DMS 273 treated with DMSO at 0.1 percent for 48 hours (cell line): ENCODE measurements at places on chromosomes 4 and X.

DNA sequence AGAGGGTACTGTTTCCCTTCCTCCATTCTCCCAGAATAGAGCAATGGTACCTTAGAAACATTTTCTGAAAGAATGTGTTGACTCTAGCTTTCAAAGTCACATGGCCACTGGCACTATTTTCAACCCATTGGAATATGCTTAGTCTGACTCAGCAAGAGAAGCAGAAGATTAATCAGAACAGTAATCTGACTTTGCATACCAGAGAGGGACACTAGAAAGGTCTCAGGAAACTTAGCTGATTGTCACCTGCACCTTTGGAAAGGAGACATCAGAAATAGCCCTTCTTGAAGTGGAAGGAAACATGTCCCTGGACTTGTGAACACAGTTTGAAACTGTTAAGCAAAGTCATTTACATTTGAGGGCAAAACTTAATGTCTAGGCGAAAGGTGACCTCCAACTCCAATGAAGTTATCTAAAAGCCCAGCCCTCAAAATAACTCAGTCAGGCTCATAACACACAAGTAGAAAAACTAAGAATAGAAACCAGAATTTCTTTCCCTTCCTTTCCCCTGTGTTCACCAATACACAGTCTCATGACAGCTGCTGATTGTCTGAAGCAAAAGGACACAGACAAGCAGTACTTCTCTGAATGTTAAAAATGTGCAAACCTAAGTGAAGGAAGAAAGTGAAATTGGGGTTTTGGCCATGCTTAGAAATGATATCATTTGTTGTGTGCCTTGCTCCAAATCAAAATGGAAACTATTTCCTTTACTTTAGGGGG, 270.8 kb downstream of the GRIA3 start:
- DNase-seq = no peak

GRCh38 chr4:36325499-36325898, 44.1 kb downstream of the DTHD1 start:
- no peak for DNase-seq

DNA sequence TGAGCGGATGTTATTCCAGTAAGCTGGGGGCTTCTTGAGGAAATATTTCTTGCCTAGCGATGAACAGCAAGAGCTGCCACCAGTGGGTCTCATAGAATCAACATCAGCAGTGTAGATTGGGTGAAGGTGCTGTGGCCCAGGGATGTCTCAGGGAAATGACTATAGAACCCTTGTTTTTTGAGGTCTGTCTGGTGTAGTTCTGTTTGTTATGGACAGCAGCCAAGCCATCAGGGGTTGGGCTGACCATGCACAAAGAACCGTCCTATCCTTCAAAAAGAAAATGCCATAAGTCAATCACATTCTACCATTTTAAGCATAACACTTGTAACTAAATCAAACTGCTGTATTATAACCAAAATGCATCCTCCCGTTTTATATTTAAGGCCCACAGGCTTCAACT, 17.3 kb upstream of the C1GALT1C1 start:
- DNase-seq = no peak

DNA sequence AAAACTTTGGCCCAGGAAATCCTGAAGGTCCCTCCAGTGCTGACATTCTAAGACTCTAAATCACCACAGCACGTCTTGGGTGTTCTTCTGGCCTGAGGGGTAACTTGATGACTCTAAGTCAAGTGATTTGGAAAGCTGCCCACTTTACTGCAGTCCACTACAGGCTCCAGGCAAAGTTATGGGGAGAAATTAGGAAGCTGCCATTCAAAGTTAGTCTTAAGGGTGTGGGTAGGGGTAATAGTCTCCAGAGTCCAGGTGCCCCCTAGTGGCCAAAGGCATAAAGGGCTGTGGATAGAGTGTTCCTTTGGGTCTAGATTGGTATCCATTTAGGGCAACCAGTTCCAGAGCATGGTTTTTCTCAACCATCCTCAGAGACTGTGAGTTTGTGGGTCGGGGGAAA, 38.7 kb upstream of the SLC16A2 start:
- DNase-seq = peak; percentile 38

GRCh38 chrX:127708155-127708554, 344.0 kb downstream of the ACTRT1 start:
- no peak for DNase-seq

DNA sequence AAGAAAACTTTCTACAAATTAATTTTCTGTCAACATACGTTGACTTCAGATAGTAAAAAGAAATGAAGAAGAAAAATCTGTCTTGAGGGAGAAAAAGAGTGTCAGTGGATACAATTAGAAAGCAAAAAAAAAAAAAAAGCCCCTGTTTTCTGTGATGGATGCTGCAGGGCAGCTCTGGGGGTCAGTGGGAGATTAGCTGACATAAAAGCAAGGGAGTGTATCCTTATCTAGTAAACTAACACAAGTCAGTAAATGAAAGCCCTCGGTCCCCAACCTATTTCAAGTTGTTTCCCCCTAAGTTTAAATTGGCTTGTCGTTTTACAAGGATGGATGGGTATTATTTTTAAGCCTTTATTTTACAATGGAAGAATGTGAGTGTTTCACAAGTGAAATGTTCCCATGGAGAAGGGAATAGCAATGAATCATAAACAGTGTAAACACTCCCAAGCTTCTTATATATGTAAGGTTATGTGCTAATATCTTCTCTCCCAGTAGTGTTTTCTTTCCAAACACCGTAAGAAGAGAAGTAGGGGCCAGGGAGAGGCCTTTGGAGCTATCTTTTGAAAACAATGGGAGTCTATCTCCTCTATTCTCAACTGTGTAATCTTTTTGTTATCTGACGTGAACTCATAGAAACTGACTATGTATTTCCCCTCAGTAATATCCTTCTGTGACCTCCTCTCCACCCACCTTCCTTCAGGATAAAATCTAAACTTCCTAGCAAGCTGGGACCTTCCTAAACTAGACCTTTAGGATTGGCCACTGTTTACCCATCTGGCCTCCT, 347.7 kb downstream of the FBXO8 start:
- DNase-seq = no peak

DNA sequence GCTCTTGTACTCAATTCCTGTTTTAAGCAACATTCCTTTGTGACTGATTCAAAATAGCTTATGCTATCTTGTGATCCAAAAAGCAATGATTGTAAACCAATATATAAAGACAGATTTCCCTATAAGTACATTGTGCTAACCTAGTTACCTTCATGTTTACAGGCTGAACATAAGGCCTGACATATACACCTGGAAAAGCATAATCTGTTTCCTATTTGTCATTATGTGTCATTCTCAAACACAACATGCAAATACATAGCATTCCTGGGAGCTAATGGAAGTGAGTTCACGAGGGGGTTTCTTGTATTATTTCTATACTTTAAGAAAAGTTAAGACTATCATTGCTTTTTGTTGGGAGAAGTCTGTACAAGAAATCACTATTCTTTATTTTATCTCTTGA, 638.1 kb upstream of the AGA start:
- DNase-seq = no peak

- no peak for DNase-seq
Observed at GRCh38 chr4:163558539-163559044, 64.1 kb downstream of the TMA16 start.

- DNase-seq = no peak
Observed at GRCh38 chr4:20431543-20431951, 179.8 kb downstream of the SLIT2 start.

DNA sequence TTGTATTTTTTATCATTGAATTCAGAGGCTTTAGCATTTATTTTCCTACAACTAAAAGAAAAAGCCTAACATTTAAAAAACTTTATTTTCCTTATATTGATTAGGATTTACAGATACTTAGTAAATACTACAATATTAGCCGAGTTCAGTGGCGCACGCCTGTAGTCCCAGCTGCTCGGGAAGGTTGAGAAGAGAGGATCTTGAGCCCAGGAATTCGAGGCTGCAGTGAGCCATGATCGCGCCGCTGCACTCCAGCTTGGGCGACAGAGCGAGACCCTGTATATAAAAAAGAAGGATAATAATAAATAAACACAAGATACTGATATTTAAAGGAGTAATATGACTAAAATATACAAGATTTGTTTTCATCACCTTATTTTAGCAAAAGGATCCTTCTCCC, 681 bp upstream of the UPF3B start:
- no peak for DNase-seq

- DNase-seq = no peak
Observed at GRCh38 chr4:134276476-134276875, 74.9 kb upstream of the PABPC4L start.

DNA sequence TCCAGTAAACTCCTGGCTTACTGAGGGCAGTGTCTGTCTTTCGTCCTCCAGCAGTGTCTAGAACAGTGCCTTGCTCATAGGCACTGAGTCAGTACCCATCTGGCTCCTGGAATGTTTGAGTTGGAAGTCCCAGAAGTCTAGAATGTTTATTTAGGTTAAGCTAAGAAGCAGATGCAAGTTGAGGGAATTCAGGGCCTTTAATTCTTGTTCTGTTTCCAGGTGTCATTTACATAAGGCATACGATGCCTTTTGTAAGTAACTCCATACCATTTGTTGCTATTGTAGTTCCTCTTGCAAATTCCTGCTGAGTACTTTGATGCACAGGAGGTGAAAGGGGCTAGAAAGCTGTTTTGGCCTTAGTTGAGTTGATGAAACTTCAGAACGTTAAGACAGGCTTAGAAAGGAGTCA, 22.2 kb downstream of the ARHGAP10 start:
- DNase-seq = no peak

DNA sequence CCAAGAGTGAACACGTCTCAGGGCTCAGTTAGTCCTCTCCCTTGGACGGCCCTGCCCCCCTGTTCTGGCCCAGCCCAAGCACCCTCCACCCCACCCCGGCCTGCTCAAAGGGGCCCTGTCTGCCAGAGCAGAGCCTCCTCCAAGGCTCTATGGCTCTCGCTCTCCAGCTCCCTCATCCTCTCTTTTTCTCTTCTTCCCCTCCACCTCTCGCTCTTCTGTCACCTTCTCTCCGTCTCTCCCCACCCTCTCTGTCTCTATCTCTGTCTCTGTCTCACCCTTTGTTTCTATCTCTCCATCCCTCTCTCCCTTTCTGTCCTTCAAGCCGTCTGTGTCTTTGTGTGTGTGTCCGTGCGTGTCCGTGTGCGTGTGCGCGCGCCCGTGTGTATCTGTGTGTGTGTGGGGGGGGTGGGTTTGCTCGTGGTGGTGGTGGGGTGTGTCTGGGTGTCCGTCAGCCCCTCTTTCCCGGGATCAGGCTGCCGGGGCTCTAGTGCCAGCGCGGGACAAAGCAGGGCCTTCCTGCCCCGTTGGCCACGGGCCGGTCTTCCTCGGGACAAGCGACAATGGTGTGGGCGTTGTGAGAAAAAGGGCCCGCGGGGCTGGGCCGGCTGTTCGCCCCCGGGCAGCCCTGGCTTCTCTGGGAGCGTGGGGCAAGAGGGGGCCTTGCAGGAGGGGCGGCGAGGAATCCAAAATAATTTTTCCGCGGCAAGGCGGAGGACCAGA, 8.7 kb downstream of the FRG2 start:
- DNase-seq = no peak

GRCh38 chr4:137678796-137679195, 146.5 kb upstream of the PCDH18 start:
- no peak for DNase-seq

DNA sequence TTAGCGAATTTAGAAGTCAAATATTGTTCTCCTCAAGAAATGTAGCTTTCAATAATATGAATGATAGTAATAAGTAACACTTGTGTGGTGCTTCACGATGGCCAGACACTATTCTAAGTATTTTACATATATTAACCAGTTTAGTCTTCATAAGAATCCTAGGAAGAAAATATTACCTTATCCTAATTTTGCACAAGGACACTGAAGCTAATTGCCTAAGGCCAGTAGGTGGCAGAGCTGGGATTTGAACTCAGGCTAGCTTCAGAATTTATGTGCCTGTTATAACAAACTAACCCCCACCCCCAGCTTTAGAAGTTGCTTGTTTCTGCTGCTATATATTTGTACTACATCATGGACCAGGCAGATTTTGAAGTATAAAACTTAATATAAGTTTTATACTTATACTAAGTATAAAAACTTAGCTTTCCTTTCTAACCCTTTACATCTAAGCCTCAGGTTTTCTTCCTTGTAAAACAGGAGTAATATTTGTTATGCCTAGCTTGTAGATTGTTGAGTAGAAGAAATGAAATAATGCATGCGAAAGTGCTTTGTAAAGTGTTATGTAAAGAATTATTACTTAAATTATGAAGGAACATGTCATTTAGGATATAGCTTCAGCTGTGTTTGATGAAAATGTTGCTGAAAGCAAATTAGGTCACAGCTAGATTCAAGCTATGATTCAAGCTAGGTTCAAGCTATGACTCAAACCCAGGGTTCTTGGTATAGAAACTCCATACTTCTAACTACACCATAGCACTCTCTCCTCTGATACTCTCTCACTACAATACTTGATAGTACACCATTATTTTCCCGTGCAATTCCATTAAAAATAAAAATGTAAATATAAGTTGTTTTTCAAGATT, 4.2 kb upstream of the CDS1 start:
- DNase-seq = no peak

GRCh38 chrX:112696481-112696880, 16.7 kb upstream of the LHFPL1 start:
- DNase-seq = no peak

- DNase-seq = no peak
Observed at GRCh38 chrX:38336538-38337240, 9.4 kb upstream of the RPGR start.

DNA sequence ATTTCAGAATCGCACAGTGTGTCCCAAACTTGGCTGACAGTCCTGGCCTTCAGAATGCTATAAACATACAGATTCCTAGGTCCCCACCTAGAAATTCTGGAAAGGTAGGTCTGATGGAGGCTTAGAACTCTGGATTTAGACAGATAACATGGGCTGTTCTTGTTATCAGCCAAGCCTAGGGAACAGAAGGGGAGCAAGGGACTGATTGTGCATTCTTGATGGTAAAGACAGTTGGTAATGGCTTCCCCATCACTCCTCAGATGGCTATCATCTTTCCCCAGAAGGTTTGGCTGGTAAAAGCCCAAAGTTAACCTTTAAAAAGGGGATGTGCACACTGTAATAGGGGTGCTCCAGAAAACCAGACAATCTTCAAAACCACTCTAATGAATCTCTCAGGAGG, 35.7 kb downstream of the DIPK2B start:
- no peak for DNase-seq

DNA sequence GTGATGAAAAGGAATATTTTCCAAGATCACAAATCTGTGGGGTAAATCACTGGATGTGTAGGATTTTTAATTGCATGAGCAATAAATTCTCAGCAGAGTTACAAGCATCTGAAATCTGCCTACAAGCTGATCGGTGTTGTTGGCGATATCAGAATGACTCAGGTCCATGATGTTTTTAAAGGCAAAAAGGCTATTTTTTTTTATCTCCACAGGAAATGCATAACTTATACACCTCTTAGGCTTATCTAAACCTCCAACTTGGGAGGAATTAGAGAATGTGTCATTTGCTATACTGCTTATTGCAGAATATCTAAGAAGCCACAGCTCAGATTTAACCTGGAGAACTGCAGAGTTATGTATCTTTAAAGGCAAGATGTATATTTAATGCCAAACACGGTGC, 61.6 kb downstream of the KIT start:
- DNase-seq = no peak

GRCh38 chr4:38309471-38309870, 349.3 kb downstream of the PTTG2 start:
- no peak for DNase-seq

DNA sequence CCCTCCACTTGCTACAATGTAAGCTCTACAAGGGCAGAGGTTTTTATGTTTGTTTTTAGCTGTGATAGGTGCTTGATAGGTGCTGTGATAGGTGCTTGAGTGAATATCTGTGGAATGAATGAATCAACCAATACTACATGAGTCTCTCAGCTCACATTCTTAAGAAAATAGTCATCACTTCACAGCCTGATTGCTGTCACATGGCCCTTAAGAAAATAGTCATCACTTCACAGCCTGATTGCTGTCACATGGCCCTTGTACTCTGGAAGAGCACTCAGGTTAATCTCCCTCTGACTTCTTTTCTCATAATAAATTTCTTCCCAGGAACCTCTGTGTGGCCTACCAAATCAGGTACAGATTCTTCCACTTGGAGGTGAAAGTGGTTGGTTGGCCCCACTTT, 335.2 kb downstream of the TENM3 start:
- no peak for DNase-seq
